Stimulated activated CD8-positive, alpha-beta memory T cell treated with anti-CD3 and anti-CD28 coated beads, Interleukin-7, amount 100 ng/mL, for 4 hours (primary cell): ENCODE measurements at places on chromosomes 1 and 21.

DNA sequence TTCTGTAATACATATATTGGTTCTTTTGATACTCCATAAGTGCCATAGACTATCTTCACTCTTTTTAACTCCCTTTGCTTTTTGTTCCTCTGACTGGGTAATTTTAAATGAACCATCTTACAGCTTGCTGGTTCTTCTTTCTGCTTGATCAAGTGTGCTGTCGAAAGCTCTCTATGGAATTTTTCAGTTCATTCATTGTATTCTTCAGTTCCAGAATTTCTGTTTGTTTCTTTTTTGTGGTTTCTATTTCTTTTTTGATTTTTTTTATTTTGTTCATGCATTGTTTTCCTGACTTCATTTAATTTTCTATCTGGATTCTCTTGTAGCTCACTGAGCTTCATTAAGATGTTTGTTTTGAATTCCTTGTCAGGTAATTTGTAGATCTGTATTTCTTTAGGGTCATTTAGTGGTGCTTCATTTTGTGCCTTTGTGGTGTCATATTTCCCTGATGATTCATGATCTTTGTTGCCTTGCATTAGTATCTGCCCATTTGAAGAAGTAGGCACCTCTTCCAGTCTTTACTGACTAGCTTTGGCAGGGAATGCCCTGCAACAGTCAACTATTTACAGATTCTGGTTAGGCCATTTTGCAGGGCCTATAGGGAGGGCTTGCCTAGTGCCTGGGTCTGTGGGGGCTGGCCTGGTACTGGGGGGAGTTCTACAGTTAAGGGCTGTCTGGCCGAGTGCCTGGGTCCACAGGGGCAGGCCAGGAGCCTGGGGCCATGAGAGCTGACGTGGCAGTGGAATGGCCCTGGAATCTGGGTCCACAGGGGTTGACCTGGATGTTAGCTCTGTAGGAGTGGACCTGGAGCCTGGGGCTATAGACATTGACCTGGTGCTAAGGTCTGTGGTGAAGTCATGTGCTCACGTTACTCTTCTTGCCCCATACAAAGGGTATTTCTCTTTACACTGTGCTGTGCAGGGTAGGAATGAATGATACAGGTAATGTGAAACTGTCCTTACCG lies 89.7 kb downstream of the MAGI3 start:
- DNase-seq = no peak

DNA sequence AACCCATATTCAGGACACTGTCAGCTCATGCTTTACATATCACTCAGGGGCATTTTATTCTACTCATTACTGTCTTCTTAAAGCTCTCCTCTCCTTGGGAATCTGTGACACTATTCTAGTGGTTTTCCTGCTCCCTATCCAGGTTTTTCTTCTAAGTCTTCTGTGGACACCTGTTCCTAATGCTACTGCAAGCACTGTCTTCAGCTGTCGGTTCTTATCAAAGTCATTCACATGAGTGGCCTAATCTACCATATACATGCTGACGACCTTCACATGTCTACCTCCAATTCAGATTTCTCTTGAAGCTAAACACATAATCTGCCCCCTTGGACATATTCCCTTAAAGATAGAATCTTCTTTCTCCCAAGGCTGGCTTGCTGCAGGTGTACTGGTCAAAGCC lies 39.8 kb upstream of the PRRX1 start:
- DNase-seq = no peak

DNA sequence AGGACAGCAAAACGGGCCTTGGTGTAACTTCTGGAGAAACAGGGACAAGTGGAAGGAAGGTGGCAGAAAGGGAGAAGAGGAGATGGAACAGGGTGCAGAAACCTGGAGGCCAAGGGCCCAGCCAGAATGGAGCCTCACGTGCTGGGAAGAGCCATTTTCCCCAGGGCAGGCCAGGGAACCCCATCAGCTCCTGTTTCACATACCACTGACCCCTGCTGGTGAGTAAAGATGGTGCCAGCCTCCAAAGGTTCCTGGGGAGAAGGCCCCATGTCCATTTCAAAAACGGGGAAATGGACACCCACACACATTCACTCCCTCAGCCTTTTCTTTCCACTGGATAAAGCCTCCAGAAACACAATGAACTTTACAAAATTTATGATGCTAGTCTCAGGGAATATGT lies 57.6 kb upstream of the JUN start:
- no peak for DNase-seq

GRCh38 chr1:51675177-51675780 lies 58.4 kb downstream of the OSBPL9 start:
- DNase-seq = no peak

GRCh38 chr21:35438643-35439404 lies 389.7 kb upstream of the RUNX1 start:
- DNase-seq = no peak

- no peak for DNase-seq
Measured at GRCh38 chr1:51941528-51941927, 49.0 kb downstream of the RAB3B start.

GRCh38 chr1:244327533-244327932 lies 124.2 kb downstream of the ADSS2 start:
- DNase-seq = no peak

- no peak for DNase-seq
Measured at GRCh38 chr1:59917026-59917784, 9.4 kb downstream of the CYP2J2 start.

- no peak for DNase-seq
Measured at GRCh38 chr1:208223136-208223535, 21.0 kb downstream of the PLXNA2 start.

- DNase-seq = no peak
Measured at GRCh38 chr1:89918127-89918793, 76.7 kb upstream of the ZNF326 start.

DNA sequence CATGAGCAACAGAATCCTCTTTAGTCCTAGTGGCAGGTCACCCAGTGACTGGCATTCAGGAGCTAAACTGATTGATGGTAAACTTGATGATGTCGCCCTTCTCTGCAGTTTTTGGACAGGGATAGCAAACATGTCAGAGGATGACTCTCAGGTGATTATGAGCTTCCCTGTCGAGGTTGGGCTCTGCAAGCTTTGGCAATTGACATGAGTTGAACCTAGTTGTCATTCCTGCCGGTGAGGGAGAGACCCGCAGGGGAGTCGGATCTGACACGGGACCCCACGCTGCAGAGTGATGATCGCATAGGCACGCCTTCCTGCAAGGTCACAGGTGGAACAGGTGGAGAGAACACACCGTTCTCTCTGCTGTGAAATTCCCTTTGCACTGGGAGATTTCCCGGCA lies 438.0 kb upstream of the VAMP3 start:
- DNase-seq = no peak

DNA sequence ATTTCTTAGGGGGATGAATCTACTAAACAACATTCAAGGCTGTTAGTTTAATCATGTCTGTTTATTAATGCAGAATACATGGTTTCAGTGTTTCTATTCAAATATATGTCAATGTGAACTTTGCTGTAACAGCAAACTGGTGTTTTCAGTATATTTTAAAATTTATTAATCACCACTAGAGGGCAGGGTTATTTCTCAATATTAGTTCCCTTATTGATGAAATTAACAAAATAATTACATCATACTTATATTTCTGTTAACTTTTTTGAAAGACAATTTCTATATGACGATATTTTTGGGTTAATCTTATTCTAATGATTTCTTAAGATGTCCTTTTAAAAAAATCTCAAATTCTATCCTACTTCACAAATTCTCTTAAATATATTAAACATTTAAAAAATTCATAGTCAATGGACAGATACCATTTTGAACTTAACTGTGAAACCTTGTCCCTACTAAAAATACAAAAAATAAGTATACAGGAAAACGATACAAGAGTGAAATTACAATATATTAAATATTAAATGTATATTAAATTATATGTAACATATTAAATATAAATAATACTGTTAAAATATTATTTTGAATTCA lies 1034.1 kb upstream of the PRMT6 start:
- DNase-seq = no peak
